H1 (cell line): ENCODE measurements at places on chromosomes 5 and 9. TPM values are rescaled to one million over a fixed set of nuclear protein-coding genes. Genes with fewer than 3 reads are reported as not detected.

The MVB12B gene
- 2.6 and 3.7 TPM in 2 replicates for polyA plus RNA-seq

GRCh38 chr9:86669422-86669821 lies 277.9 kb downstream of the GAS1 start:
- no peak for DNase-seq

- no peak for DNase-seq
Observed at GRCh38 chr9:134875371-134875770, 5.2 kb upstream of the FCN2 start.

DNA sequence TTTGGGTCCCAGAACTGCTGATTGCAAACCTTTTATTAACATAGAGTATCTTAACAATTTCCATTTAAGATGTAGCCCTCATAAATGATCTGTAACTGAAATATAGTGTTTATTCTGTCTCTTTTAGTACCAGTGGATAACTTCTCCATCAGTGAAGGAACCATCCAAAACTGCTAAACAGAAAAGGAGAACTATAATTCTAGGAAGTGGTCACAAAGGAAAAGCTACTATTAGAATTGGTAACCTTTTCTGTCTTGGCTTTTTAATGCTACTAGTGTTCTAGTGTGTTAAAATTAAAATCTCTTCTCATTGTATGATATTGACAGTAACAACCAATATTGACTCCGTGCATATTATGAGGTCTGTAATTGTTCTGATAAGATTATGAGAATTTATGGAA lies 12.8 kb downstream of the CEP78 start:
- DNase-seq = no peak
